ENCODE measurements at places on chromosomes 3 and 15.

DNA sequence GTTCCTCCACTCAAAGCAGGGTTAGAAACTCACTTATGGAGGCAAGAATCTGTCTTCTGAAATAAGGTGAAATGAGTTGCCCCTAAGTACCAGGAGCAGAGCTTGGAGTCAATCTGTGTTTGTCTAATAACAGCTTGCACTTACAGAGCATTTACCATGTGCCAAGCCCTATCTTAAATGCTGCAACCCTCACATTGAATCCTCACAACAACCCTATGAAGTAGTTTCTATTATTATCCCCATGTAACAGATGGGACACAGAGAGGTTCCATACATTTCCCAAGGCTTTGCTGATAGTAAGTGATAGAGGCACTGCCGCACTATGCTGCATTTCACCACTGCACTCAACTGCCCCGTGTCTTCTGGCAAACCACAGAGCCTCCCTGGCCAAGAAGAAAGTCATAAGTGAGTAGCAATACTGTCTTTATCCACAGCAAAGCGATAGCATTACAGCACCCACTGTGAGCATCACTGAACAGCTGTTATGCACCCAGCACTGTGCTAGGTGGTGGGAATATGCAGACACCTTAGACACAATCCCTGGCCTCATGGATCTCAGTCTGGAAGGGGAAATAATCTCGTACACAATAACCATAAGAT lies 141.5 kb downstream of the SSR3 start:
- no peak for DNase-seq

DNA sequence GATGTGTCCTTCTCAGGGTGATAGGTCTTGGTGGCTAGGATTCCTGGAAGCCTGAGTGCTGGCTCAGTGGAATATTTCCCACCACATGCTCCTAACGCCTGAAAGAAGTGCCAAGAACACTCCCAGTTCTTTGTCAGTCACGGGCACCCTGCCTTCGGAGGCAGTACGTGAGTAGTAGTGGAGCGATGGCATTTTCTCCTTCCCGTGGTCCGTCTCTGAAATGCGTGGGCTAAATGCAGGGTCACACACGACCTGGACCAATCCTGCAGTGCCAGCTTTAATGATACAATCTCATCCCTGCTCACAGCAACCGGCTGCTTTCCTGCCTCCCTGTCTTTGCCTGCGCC lies 14.5 kb downstream of the H1-8 start:
- DNase-seq = no peak

- no peak for DNase-seq
These were observed 190.1 kb downstream of the PDE8A start for GRCh38 chr15:85171736-85172135.

GRCh38 chr3:144390786-144391185 lies 419.2 kb downstream of the DIPK2A start:
- no peak for DNase-seq

DNA sequence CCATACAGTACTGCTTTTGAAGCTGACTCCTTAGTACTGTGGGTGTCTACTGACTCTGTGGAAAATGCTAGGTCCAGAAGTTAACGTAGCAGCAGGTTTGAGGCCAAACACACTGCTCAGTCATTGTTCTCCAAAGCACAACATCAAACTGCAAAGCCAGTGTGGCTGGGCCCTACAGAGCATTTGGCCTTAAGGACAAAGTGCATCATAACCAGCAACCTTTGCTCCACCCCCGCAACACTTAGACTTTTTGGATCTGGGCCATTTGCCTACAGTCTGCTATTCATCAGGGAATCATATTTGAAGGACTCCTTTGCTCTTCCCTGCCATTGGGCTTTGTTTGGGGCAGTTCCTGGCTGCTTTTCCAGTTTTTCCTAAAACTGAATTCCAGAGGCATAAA lies 43.1 kb upstream of the ARL6 start:
- DNase-seq = no peak

DNA sequence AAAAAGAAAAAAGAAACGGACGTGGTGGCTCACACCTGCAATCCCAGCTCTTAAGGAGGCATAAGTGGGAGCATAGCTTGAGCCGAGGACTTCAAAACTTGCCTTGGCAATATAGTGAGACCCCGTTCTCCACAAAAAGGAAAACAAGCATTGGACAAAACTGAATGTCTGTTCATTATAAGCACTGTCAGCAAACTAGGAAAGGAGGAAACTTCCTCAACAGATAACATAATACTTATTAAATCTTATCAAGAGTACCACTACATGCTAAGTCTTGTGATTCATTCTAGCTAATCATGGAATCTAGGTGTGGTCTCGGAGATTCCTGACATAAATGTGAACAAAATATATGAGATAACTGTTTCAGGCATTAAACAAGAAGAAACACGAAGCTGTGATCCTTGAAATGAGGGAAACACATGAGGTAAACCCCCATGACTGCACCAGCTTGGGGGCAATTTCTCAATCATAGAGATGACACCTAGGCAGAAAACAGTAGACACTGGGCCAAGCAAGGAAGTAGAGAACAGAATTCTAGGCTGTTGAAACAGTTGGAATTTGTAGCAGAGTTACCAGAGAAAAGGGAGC lies 33.3 kb downstream of the TRPM7 start:
- no peak for DNase-seq

DNA sequence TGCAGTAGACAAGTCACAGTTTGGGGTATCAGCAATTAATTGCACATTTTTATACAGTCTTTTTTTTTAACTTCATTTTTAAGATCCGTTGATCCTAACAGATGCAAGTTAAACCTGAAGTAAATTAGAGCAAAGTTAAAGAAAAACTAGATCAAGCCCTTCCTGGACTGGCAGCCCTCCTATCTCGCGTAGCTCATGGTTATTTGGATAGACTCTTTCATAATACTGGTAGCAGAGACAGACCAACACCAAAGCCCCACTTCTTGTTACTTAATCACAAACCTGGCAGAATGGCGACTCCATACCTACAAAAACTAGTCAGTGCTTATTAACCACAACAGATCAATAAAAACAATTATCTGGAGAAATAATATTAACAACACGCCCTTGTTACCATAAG lies 26.8 kb downstream of the SOX2 start:
- DNase-seq = no peak

GRCh38 chr3:60277361-60277800 lies 973.9 kb downstream of the FHIT start:
- DNase-seq = no peak

GRCh38 chr3:73383470-73384049 lies 241.2 kb downstream of the PDZRN3 start:
- no peak for DNase-seq

DNA sequence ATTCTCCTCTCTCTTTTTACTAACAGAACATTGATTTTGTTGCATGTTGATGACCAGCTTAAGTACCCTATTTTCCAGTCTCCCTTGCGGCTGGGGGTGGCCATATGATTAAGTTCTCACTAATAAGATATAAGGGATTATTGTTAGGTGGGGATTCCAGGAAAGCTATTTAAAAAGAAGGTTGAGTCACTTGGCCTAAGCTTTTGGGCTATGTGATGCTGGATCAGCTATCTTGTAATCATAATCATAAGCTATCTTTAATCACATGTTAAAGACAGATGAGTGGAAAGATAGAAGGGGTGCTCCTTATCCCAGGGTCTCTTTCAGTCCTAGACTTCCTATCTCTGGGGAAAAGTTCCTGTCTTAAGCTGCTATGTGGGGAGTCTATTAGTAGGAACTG lies 59.9 kb downstream of the CGNL1 start:
- DNase-seq = no peak

- DNase-seq = no peak
These were observed 13.9 kb upstream of the RYR3 start for GRCh38 chr15:33296856-33297255.

- no peak for DNase-seq
These were observed 535.1 kb downstream of the NLGN1 start for GRCh38 chr3:173932624-173933023.

DNA sequence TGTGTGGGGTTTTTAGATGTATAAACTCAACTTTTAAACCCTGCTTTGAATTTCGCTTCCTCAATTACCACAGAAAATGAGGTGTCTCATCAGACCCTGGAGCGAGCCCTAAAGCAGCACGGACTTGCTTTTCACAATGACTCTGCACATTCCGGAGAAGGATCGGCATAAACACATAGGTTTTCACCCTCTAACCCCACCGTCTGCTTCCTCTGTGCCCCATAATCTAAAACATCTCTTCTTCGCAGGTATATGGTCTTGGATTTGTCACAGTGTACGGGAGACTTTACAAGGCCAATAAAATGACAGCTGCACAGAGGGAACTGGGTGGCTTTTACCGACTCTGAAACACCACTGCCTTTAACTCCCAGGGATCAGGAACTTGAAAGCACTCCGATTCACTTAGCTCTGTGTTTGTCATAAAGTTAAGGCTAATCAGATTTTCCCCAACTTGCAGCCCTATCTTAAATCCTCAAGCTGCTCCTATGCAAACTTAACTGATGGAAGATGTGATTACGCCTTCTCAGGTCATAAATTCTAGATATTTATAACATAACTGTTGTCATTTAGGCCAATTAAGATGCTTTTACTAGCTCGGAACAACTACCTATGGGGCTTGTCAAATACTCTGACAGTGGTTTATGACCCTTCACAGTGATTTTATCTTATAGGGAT lies 133.4 kb upstream of the WNT5A start:
- DNase-seq = no peak

DNA sequence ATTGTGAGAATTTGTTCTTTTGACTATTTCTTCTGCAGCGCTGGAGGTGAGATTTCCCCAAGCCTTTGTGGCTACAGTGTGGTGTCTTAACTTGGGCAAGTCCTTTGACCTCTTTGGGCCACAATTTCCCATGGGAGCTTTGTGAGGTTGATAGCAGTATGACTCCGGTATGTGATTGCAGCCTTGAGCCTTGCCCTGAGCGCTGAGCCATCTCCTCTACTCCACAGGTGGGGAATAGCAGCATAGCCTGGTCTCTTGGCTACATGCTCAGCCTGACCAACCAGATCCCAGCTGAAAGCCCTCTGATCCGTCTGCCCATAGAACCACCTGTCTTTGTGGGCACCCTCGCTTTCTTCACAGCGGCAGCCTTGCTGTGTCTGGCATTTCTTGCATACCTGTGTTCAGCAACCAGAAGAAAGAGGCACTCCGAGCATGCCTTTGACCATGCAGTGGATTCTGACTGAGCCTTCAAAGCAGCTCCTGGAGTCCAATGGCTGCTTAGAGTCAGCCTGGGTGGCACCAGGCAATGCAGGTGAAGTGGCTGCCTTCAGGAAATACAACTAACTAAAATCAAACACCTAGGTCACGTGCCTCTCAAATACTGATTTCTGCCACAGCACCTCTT lies 30.0 kb upstream of the RPL14 start:
- DNase-seq = no peak

DNA sequence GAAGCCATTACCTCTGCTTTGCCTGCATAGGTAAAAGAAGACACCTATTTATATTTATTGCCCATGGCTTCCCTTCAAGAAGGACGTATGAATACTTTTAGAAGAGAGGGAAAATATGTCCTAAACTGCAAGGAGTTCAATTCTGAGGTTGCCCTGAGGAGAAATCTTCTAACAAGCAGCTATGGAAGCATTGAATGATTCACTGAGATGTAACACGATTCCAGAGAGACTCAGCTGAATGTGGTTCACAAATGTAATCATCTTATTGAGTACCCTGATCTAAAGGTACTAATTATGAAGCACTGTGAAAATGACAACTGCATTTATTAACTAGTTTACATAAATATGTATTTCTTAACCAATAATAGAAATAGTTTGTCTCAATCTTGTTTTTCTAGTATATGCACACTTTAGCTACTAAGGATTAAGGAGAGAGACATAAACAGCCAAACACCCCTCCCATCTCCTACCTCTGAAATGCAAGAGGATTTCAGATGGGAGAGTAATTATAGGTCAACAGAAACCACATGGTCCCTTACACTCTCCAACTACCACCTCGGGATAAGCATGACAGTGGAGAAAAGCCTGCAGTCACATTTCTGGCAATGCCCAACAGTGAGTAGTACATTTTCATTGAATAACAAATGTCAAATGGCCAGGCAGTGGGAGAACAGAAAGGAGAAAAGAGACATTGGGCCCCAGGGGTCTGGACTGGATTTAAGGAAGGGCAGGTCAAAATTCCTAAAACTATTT lies 506.2 kb upstream of the IL12A start:
- DNase-seq = no peak

- no peak for DNase-seq
These were observed 340.7 kb upstream of the CBLB start for GRCh38 chr3:106209482-106209881.

- no peak for DNase-seq
These were observed 28.0 kb upstream of the RAB11A start for GRCh38 chr15:65841121-65841930.

GRCh38 chr15:77823736-77824135 lies 191.0 kb upstream of the LINGO1 start:
- DNase-seq = no peak

GRCh38 chr3:30587904-30588303 lies 18.5 kb upstream of the TGFBR2 start:
- no peak for DNase-seq

GRCh38 chr15:42919308-42919707 lies 1.3 kb downstream of the TTBK2 start:
- DNase-seq = no peak

GRCh38 chr3:128378631-128379347 lies 87.9 kb downstream of the DNAJB8 start:
- DNase-seq = no peak

DNA sequence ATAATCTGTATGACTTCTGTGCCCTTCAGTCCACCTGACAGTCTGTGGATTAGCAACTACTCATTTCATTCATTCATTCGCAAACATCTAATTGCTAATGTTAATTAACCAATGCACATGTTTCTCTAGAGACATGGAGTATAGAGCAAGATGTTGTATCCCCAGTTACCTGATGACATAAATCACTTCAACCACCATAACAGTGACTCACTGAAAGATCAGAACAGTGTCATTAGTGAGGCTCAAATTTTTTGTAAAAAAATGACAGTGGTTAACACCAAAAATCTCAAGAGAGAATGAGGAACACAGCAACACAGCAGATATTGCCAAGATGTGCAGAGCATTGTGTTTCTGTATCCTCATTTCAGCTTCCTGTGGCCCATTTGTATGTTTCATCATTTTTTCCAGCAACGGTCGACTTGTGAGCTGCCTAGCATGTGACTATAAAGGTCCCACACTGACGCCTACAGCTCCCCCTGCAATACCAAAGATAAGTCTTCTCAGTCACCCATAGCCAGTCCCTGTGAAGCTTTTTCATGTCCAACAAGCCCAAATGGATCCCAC lies 3.7 kb upstream of the PLD1 start:
- DNase-seq = no peak

DNA sequence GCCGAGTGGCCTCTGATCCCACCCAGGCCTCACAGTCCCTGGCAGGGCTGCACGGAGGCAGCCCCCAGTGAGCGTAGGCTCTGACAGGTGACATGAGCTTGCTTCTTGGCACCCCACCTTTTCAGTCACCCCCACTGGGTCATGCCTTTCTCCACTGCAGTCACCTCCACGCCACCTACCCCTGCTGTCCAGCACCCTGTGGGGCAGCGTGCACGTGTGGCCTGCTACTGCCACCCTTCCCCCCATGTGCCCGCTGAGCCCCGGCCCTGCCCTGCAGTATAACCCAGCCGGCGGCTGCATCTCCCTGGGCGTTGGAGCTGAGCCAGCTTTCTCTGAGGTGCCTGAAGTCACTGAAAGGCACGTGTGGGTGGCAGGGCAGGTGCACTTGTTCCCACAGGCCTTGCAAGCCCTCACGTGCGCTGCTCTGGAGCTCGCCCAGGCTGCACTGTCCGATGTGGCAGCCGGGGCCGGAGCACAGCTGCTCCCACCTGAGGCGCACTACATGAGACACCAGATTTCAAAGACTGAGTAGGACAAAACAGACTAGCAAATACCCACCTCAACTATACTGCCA lies 65.6 kb downstream of the NIPA2 start:
- DNase-seq = no peak

GRCh38 chr15:61649046-61649445 lies 411.2 kb downstream of the VPS13C start:
- no peak for DNase-seq

- no peak for DNase-seq
These were observed 17.0 kb downstream of the THAP10 start for GRCh38 chr15:70875001-70875782.

Measured in cardiac septum (tissue), 1 donor.